SJCRH30 (cell line): ENCODE measurements at places on chromosomes 16 and 17. TPM values are rescaled to one million over a fixed set of nuclear protein-coding genes. Genes with fewer than 3 reads are reported as not detected.

- peaks cover 31% of the 10 kb centered on the region for H3K4me1 ChIP-seq
- no peaks in the 10 kb centered on the region for H3K27me3 ChIP-seq
- H3K4me3 ChIP-seq, result no peak overlapping the region
- no peak for DNase-seq
- no peak overlapping the region for H3K27ac ChIP-seq
- H3K36me3 ChIP-seq, result no peaks in the 10 kb centered on the region
Observed at GRCh38 chr17:28988475-28988874, 17.4 kb downstream of the SEZ6 start.

DNA sequence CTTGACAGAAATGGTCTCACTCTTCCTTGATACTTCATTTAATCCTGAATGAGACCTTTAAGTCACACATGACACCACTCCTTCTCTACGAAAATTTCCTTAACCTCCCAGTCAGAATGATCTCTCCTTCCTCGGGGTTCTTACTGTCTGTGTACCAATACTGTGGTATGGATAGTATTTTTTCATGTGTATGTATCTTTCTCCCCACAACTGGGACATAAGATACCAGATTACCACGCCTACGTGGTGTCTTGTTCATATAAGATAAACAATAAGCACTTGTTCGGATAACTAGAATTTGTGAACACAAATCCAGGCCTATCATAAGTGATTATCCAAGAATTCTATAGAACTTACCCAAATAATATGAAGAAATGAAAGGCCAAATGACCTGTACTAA, 11.3 kb downstream of the NUP88 start:
- no peak for DNase-seq
- H3K4me1 ChIP-seq, result no peaks in the 10 kb centered on the region
- H3K36me3 ChIP-seq, result peaks cover 65% of the 10 kb centered on the region

DNA sequence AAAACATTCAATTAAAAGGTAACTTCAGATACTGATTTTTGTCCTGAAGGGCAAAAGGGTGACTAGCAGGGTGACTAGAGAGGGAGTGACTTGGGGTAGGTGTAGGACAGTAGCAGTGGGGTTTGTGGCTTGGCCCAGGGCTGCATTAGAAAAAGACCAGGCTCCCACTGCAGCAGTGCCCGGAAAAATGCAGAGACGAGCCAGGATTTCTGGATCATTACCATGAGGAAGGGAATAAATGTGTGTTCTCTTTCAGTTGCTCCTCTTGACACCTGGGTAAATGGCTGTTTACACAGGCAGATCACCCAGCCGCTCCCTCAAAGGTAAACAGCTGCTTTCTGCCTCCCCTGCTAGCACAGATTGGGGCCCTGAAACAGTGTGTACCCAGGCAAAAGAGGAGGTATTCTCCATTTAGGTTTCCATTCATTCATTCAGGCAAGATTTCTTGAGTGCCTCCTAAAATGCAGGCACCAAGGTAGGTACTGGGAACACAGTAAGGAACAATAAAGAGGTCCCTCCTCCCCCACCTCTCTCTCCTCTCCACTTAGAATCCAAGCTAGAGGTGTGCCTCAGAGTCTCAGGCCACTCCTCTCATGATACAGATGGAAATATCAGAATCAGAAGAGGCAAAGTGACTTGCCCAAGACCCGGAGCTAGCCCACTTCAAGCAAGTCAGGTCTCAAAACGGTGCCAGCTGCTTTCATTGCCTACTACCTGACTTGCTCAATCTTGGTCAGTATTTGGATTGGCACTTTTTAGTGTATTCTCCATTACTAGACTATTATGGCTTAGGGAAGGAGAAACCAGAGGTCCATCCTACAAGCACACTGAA, 15.2 kb upstream of the TOX3 start:
- H3K27ac ChIP-seq, result no peak overlapping the region
- no peak for DNase-seq
- H3K27me3 ChIP-seq, result no peaks in the 10 kb centered on the region
- no peaks in the 10 kb centered on the region for H3K36me3 ChIP-seq

GRCh38 chr17:58694826-58695225, 2.4 kb downstream of the RAD51C start:
- peaks cover 4% of the 10 kb centered on the region; the same call in 1 of the 2 replicates for H3K4me1 ChIP-seq
- peaks cover 14% of the 10 kb centered on the region for H3K36me3 ChIP-seq
- no peak for DNase-seq
- H3K4me3 ChIP-seq, result no peak overlapping the region
- no peaks in the 10 kb centered on the region for H3K27me3 ChIP-seq

GRCh38 chr17:76248013-76248782, 7.9 kb upstream of the RNF157 start:
- H3K27me3 ChIP-seq, result no peaks in the 10 kb centered on the region
- DNase-seq, result no peak
- H3K27ac ChIP-seq, result no peak overlapping the region

- H3K27me3 ChIP-seq, result no peaks in the 10 kb centered on the region
- peaks cover 8% of the 10 kb centered on the region; the same call in 1 of the 2 replicates for H3K4me1 ChIP-seq
- no peak for DNase-seq
- H3K36me3 ChIP-seq, result no peaks in the 10 kb centered on the region
- H3K4me3 ChIP-seq, result no peak overlapping the region
- H3K27ac ChIP-seq, result no peak overlapping the region
Observed at GRCh38 chr17:2852221-2852620, 56.0 kb downstream of the RAP1GAP2 start.

GRCh38 chr16:17213974-17214373, 256.8 kb downstream of the XYLT1 start:
- no peak overlapping the region for H3K27ac ChIP-seq
- H3K4me3 ChIP-seq, result no peak overlapping the region
- no peaks in the 10 kb centered on the region for H3K27me3 ChIP-seq
- no peaks in the 10 kb centered on the region for H3K4me1 ChIP-seq
- no peak for DNase-seq

SKAP1 gene
- total RNA-seq, result not detected in 2 replicates

DEXI gene
- total RNA-seq, result 27.0 and 27.5 TPM in 2 replicates

ZNF500 gene
- total RNA-seq, result 7.6 and 7.8 TPM in 2 replicates

TGFB1I1 gene
- total RNA-seq, result 12.9 and 13.1 TPM in 2 replicates

ERAL1 gene
- total RNA-seq, result 58.2 and 63.5 TPM in 2 replicates

LDHD gene
- total RNA-seq, result 0.08 TPM in 1 of 2 replicates, not detected in the other
